ENCODE measurements at places on chromosomes 4 and X.

- peak; percentile 53 for DNase-seq
These were observed 237.3 kb downstream of the AR start for GRCh38 chrX:67781132-67781531.

DNA sequence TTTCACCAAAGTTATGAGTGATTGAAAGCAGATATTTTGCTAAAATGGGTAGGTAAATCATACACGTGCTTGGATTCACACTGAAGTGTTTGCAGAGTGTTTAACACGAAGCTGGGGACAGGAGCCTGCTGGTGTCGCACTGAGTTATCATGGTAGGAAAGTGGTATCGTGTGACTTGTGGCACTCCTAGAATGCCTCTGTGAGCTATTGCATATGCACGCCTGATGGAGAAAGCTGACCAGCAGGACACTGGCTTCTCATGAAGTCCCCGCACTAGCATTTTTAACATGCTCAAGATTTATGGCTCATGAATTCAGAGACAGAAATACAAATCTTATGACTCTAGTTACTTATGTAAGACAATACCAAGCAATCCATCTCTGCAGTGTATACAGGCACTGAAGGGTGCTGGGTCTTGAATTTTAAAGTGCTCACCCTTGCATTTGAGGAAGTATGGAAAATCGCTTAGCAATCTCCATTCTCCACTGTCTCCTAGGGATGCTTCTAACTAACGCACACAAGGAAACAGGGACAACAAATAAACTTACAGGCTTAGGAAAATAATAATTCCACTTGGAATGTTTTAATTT is 19.8 kb downstream of the VCX3B start:
- DNase-seq = no peak

DNA sequence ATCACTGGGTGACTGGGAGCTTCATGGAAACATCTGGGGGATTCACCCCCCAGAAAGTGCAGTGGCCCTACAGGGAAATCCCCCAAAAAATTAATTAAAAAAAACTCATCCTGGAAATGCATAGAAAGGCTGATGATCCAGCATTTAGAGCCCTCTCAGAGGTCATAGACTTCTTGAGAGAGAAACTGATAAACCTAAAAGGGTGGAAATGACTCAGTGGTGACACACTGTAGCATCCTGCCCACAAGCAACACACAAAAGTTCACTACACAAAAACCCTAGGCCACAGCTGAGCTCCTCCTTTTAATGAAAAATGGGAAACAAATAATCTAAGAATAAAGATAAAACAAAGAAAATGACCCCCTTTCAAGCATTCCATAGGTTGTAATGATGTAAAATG is 911.5 kb downstream of the GLUD2 start:
- peak; percentile 44 for DNase-seq

DNA sequence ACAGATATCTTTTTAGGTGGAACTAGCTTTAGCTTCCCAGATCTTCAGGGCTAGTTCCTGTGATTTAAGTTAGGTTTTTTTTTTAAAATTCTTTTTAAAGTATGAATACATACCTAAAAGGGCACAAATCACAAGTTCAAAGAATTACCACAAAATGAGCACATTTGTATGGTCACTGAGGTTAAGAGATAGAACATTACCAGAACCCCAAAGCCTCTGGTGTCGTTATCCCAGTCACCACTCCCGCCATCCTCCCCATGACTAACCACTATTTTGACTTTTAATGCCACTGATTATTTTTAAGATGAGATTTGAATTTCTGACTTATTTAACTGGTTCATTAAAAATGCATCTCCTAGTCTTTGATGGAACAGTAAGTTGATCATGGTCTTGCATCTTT is 5.4 kb downstream of the PGK1 start:
- no peak for DNase-seq

- no peak for DNase-seq
These were observed 111.9 kb downstream of the SORBS2 start for GRCh38 chr4:185700048-185700447.

GRCh38 chrX:101071582-101071981 is 7.1 kb upstream of the TMEM35A start:
- DNase-seq = no peak

GRCh38 chr4:182625193-182625592 is 292.0 kb downstream of the DCTD start:
- no peak for DNase-seq

GRCh38 chr4:113682730-113683537 is 78.6 kb downstream of the CAMK2D start:
- DNase-seq = peak; percentile 73

- no peak for DNase-seq
These were observed 582.6 kb downstream of the RAPGEF2 start for GRCh38 chr4:159685340-159686092.

DNA sequence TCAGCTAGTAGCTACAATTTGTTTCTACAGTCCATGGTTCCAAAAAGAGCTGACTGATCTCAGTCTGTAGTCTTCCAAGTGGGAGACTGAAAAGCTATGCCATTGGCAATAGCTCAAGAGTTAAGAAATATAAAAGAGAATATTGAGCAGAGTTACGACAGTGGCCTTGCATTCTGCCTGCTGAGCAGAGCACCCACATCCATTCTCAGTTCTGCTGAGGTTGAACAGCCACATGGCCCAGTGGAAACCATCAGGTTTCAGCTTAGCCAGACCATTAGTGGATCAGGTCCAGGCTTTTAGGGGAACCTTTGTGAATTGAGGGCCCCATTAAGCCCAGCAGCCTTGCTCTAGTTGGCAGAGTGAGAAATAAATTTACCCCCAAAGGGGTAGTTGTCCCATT is 28.1 kb downstream of the ZNF81 start:
- no peak for DNase-seq

DNA sequence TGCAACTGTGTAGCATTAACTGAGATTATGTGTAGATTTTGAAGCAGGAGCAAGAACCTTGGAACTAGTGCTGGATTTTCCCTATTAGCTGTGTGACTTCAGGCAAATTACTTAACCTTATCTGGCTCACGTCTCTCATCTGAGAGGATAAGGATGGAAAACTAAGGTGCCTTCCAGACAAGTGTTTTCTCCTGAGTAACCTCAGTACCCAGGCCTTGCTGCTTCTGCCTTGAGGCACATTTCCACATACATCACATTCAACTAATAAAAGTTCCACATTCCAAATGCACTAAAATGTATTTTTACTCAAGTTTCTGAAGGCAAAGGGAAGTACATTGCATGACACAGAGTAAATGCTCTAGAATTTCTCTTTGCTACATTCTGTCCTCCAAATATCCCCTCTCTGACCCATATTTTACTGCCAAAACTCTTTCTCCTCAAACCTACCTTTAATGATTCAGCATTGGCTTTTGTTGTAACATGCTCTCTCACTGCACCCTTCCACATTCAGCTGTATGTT is 195.4 kb upstream of the ADGRL3 start:
- DNase-seq = no peak

GRCh38 chrX:2536141-2536540 is 35.4 kb upstream of the DHRSX start:
- DNase-seq = no peak

DNA sequence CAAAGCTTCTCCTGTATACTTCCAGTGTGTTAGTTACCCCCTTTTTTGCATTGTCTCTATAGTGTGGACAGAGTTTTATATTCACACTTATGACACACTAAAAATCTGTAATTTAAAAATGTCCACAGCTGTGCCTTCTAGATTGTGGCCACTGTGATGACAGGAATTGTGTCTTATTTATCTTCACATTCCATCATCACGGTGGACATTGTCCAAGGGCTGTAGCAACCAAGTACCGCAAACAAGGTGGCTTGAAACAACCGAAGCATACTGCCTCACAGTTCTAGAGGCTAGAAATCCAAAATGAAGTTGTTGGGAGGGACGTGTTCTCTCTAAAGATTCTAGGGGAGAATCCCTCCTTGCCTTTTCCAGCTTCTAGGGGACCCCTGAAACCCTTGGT is 32.3 kb downstream of the CHRNA9 start:
- DNase-seq = no peak

DNA sequence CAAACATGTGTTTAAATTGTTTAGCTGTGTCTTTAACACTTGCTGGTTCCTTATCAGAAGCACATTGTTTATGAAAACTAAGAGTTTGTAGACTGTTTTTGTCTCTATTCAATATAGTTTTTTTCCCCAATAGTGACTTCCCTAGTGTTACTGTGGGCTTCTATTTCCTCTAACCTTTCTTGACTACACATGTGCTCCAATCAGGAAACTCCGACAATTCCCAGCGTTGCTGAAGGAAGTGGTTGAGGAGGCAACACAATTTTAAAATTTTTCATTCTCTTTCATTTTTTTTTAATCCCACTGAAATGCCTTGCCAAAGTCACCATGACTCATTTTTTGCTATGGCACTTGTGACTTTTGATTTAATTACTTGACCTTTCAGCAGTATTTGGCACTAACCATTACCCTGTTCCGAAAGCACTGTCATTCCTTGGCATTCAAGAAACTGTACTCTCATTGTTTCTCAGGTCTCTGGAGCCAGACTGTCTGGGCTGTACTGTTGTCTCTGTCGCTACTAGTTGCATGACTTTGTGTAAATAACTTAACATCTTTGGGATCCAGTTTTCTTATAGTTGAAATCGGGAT is 67.6 kb upstream of the FREM3 start:
- no peak for DNase-seq

DNA sequence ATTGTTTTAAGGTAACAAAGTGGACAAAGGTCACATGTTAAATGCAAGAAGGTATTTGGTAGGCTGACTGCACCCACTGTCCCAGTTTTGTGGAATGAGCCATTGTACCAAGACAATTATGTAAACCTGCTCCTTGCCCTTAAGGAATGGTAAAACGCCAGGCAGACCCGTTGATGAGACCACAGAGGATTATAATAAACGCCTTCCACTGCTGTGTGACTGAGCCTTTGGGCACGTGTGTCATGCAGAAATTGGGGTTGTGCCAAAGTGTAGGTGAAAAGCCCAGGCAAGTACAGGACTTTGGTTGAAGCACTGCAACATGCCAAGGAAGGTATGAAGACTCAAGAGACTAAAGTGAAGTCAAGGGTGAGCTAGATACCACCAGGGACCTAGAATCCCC is 59.7 kb downstream of the LRRC66 start:
- no peak for DNase-seq

- no peak for DNase-seq
These were observed 879.1 kb downstream of the SH3BGRL start for GRCh38 chrX:82081027-82081426.

DNA sequence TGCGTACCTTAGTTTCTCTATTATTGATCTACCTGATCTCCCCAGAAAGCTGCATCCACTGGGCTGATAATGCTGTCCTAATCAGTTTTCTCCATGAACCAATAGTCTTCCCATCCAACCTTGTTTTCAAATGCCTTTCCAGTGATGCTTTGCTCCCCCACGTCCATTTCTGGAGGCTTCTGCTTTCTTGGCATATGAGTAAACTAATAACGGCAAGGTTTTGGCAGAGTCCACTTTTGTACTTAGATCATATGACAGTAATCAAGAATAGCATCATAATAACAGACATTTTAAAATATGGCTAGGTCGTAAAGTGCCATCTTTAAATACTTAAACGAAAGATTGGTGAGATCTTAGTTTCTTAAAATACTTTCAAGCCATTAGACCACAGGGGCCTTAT is 38.4 kb upstream of the FAM9B start:
- DNase-seq = no peak

GRCh38 chr4:146340798-146341197 is 126.5 kb downstream of the REELD1 start:
- peak; percentile 29 for DNase-seq

- DNase-seq = no peak
These were observed 502.6 kb upstream of the TECRL start for GRCh38 chr4:64911846-64912245.

- DNase-seq = no peak
These were observed 152.7 kb downstream of the RNF150 start for GRCh38 chr4:140980426-140981200.

DNA sequence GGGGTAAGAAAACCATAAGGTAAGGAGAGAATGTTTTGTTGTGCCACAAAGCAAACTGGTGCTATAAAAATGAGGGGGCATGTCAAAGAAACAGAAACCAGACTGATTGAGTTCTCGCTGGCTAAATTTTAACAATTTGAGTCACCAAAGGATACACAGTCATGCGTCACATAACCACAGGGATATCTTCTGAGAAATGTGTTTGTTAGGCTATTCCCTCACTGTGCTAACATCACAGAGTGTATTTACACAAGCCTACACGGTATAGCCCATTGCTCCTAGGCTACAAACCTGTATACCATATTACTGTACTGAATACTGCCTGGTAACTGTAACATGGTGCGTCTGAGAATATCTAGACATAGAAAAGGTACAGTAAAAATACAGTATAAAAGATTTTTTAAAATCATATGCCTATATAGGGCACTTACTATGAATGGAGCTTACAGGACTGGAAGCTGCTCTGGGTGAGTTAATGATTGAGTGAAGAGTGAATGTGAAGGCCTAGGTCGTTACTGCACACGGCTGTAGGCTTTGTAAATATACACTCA is 50.1 kb downstream of the FBXW7 start:
- DNase-seq = peak; percentile 94

All from iris pigment epithelial cell (primary cell).